ENCODE measurements at places on chromosomes 13 and 19. TPM values are rescaled to one million over a fixed set of nuclear protein-coding genes. Genes with fewer than 3 reads are reported as not detected.

DNA sequence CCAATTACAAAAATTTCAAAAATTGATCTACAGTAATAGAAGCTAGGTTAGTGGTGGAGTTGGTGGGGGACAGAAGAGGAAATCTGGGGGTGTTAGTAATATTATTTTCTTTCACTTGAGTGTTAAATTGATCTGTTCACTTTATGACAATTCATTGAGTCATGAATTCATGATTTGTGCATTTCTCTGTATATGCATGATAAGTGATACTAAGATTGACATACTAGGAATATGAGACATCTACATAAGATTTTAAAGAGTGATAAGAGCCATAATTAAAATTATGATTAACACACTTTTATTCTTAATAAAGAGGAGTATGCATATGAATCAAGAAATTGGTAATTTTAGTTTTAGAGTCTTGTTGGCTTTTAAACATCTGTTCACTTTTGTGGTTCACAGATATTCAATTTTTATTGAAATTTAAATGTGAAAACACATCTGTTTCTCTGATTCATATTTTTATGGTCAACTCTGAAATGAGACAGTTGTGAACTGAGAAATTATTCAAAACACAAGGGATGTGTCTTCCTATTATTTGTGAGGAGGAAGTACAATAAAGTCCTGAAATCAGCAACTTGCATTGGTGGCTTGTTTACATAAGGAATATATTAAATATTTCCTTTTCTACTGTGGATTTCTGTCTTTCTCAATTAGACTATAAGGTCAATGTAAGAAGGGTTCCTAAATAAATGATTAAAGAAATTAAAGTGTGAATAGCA lies 196.5 kb downstream of the ITGBL1 start:
- DNase-seq = no peak

DNA sequence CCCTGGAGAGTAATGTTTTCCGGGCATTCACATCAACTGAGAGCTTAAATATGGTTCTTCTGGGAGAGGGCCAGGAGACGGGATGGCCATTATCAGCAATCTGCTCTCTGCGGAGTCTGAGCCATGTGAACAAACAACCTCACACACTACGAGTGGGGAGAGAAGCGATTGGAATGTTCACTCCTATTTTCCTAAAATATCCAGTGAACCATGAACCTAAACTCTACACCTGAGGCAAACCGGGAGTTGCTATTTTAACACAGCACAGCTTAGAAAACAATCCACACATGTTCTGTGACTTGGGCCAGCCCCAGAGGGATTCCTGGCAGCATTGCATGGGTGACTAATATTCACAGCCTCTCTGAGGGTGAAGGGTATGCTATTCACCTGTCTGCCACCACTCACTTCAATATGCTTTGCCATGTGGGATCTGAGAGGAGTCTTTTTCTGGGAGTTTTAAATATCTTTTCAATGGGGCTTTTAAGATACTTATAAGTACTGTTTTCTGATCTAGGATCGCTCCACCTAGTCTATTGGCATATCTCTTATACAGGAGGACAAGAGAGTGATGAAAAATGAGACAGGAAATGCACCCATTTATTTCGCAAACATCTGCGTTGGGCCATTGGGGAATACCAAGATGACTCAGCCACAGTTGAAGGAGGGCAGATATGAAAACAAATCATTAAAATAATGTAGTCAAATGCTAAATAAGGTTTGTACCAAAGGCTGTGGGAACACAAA lies 72.6 kb upstream of the SERP2 start:
- DNase-seq = no peak

DNA sequence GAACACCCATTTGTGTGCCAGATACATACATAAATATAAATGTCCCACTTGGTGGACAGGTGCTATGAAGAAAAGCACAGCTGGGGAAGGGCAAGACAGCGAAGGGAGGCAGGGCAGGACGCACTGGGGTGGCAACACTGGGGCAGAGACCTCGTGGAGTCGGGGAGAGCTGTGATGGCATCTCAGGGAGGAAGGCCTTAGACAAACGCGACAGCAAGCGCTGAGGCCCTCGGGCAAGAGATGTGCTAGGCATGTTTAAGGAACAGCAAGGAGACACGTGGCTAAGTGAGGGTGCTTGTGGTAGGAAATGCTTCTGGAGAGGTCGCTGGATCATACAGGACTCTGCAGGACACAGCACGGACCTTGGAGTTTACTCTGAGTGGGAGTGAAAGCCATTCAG lies 23.3 kb upstream of the CCNP start:
- no peak for DNase-seq

- DNase-seq = no peak
Observed at GRCh38 chr19:28542394-28543243, 670.3 kb downstream of the UQCRFS1 start.

- DNase-seq = no peak
Observed at GRCh38 chr13:100826441-100826840, 151.8 kb upstream of the TMTC4 start.

- DNase-seq = no peak
Observed at GRCh38 chr19:5960005-5961001, 17.6 kb downstream of the RANBP3 start.

- DNase-seq = no peak
Observed at GRCh38 chr13:105346141-105346775, 1189.2 kb downstream of the EFNB2 start.

DNA sequence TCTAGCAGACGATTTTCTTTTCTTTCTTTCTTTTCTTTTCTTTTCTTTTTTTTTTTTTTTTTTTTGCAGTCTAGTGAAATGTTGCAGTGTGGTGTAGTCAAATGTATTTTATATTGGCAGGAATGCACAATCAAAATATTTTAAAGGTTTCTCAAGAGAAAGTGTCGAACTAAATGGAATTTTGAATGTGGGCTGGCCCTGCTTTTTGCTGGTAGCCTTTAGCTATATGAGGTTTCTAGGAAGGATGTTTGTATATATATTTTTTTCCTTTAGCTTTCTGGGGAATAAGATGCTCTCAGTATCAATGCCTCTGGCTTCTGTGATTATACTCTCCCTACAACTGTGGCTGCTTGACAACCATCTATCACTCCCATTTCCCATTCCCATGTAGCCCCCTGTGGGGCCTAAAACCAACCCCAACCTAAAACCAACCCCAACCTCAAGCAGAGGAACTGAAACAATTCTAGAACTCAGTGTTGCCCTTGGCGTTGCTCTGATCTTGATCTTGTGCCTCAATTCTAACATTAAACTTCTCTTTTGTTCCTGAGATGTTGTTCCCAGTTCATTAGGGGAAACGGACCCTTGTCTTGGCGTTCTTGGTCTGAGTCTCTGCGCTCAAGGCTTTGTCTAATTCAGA lies 27.1 kb downstream of the CYSLTR2 start:
- DNase-seq = no peak

- no peak for DNase-seq
Observed at GRCh38 chr19:29054886-29055675, 157.9 kb downstream of the UQCRFS1 start.

The TNNT1 gene
- not detected for total RNA-seq

The ZNF429 gene
- total RNA-seq = 25.9 TPM

Measured in occipital lobe (tissue), 3 donors.